ENCODE measurements at places on chromosomes 6 and 20.

DNA sequence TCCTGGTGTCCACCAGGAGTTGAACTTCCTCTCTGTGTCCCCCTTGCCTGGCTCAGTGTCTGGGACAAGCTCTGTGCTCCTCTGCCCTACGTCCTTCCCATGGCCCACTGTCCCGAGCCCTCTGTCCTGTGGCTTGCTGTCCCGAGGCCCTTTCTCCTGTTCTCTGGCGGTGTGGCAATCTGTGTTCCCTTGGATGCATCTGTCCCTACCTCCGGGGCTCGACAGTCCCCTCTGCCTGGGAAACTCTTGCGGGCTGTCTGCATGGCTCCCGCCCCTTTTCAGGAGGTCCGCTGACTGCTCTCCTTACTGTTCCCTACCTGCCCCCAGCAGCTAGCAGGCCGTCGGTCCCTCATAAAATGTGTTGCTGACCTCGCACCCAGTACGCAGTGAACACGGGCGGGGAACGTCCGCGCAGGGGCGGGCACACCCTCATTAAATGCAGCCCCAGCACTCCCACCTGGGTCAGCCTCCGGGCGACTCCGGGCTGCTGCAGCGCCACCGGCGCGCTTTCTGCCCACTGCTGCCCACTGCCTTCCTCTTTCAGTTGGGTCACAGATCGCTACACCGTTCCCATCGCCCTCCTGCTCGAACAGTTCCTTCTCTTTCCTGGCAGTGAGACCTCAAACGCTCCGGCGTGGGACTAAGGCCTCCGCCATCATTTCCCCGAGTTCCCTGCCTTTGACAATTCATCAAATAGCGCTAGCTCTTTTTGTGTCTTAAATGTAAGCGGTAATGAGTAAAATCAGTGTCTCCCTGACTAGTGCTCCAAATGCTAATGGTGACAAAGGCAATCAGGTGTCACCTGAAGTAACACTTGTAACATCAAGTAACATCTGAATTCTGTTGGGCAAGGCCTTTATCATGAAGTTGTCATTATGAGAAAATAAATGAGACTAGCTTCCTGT lies 60.5 kb downstream of the RSPH3 start:
- DNase-seq, result no peak

DNA sequence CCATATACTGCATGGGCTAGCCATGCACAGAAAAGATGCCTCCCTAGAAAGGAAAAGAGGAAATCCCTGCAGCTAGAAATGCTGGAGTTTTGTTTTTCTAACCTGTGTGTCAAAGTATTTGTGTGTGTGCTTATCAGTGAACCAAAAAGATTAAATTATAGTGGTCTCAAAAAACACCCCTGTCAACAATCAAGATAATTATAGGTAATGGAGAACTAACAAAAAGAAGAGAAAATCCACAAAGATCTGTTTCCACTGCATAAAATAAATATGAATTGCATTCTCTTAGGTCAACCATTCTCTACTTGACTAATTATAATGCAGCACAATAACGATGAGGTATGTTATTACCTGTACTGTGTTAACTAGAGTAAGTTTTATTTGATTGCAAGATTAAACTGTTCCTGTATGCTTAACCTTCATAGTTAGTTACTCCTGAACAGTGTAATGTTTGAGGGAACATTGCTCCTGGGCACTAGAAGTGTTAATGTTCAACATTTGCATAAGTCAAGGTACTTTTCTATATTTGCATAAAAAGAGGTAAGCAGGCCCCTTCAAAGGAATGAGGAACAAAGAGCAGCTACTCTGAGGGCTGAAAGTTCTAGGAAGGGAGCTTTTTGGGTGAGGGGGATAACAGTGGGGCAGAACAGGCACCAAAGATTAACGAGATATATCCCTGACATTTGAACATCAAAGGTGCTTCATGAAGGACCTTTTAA lies 212.1 kb downstream of the BTBD9 start:
- DNase-seq, result no peak

GRCh38 chr6:1761477-1761877 lies 151.8 kb downstream of the FOXC1 start:
- no peak for DNase-seq

- no peak for DNase-seq
Observed at GRCh38 chr6:142842418-142843261, 102.3 kb downstream of the HIVEP2 start.

All from esophagus muscularis mucosa (tissue), 4 donors.